B cell (primary cell): ENCODE measurements at places on chromosomes 5 and 9.

DNA sequence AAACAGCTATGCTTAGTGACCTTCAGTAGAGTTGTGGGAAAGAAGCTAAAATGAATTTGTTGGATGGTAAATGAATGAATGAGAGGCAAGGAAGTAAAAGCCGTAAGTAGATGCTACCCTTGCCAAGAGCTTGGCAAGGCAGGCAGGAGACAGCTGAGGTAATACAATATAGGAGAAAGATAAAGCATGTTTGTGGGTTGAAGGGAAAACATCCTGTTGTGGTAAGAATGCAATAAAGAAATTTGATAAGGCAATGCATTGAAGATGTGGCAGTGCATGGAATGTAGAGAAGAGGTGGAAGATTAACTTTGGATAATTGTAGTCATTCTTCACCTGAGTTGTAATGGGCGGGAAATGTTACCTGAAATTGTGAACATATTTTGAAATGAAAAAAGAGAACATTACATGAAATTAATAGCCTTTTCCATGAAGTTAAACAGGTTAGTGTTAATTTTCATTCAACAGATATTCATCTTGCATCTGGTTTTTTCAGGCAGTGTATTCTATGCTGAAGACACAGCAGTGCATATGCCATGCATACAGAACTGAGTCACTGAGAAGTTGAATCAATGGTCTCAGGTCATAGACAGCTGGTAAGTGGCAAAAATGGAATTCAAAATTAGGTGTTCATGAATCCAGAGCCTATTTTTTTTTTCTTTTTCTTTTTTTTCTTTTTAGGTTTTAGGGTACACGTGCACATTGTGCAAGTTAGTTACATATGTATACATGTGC, 43.4 kb upstream of the SPINK5 start:
- no peak for DNase-seq

- no peak for DNase-seq
Observed at GRCh38 chr5:11273180-11273903, 512.3 kb upstream of the DAP start.

DNA sequence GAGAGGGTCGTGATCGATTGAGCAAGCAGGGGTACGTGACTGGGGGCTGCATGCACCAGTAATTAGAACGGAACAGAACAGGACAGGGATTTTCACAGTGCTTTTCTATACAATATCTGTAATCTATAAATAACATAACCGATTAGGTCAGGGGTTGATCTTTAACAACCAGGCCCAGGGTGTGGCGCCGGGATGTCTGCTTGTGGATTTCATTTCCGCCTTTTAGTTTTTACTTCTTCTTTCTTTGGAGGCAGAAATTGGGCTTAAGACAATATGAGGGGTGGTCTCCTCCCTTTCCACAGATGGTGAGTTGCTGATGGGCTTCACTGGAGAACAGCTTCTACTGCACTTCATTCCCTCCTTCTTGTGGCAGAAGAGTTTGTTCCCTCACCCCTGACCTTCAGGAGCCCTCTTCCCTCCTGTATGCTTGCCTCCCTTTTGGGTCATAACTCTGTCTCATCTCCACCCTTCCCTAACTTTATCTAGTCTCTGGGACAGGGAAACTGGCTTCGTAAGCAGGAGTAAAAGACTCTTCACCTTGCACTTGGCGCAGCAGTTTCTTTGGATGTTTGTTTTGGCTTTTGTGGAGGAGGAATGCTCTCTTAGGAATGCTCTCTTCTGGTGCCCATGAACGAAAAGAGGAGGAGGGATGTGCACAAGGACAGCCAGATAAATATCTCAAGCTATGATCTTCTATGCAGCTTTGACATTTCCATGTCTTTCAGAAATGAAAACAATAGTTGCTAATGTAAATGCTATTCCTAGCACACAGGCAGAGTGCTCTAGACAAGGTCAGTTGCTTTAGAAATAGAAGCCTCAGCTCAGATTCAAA, 139.8 kb upstream of the RPS23 start:
- no peak for DNase-seq

- DNase-seq, result no peak
Observed at GRCh38 chr5:32126691-32127090, 47.4 kb downstream of the GOLPH3 start.

DNA sequence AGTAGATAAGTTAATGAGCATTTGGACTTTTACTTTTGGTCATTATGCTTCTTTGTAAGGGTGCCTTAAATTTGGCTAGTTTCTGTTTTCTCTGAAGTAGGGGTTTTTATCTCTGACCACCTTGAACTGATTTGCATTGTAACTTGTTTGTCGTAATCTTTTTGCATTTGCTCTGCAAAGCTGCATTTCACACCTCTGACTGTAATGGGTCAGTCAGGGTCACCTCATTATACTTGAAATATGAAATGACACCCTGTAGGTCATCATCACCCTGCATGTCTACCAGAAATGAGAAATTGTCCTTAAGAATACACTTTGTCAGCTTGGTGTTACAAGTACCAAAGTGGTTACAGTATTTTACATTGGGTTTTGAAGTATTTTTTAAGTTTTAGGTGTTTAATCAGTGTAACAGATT, 74.0 kb downstream of the KCNN2 start:
- no peak for DNase-seq
